ENCODE measurements at places on chromosomes 2 and 18. TPM values are rescaled to one million over a fixed set of nuclear protein-coding genes. Genes with fewer than 3 reads are reported as not detected.

The MEP1B gene
- not detected for total RNA-seq

The TNFAIP6 gene
- total RNA-seq = 20.3 TPM

The ANKAR gene
- total RNA-seq = 4.6 TPM

The NOL4 gene
- not detected for total RNA-seq

The SLC40A1 gene
- total RNA-seq = 7.6 TPM

The TEX44 gene
- total RNA-seq = not detected

The CHST9 gene
- total RNA-seq = not detected

The CHRNA1 gene
- 541 TPM for total RNA-seq

The ANTXR1 gene
- 181 TPM for total RNA-seq

The RAB6D gene
- total RNA-seq = not detected

The SCN7A gene
- total RNA-seq = 0.06 TPM

The PROM2 gene
- 0.06 TPM for total RNA-seq

The TMEM198 gene
- total RNA-seq = 4.2 TPM

The SERPINB12 gene
- 0.29 TPM for total RNA-seq

The TM4SF20 gene
- total RNA-seq = not detected

The MATN3 gene
- 8.2 TPM for total RNA-seq

The ZNF397 gene
- total RNA-seq = 15.0 TPM

The CRIM1 gene
- 102 TPM for total RNA-seq

The NT5C1B gene
- total RNA-seq = not detected

The TCF7L1 gene
- total RNA-seq = 0.46 TPM

The RTKN gene
- total RNA-seq = 51.4 TPM
